Activated T-cell treated with anti-CD3 and anti-CD28 coated beads for 4 hours (primary cell): ENCODE measurements at places on chromosomes 2 and 18.

GRCh38 chr2:88400037-88400767, 52.3 kb downstream of the FOXI3 start:
- DNase-seq = no peak

- DNase-seq = no peak
Measured at GRCh38 chr2:65075605-65076344, 19.6 kb downstream of the CEP68 start.

DNA sequence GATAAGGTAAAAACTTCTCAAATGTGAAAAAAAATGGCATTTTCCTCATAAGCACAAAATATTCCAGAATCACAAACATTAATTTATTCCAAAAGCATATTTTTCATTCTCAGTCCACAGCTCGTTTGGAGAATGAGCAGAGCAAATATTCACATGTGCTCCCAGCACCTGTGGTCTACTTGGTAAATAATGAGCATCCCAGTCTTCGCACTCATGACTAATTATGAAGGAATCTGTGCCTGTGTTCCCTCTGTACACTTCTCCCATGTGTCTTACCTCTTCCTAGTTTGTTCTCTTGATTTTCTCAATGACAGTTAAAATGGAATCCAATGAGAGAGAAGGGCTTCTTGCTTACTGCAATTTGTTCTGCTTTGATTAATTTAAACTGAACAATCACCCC, 671.0 kb upstream of the SOX11 start:
- no peak for DNase-seq

- no peak for DNase-seq
Measured at GRCh38 chr2:76998704-76999103, 523.5 kb downstream of the LRRTM4 start.

GRCh38 chr2:227848146-227848545, 23.3 kb upstream of the DAW1 start:
- DNase-seq = no peak

DNA sequence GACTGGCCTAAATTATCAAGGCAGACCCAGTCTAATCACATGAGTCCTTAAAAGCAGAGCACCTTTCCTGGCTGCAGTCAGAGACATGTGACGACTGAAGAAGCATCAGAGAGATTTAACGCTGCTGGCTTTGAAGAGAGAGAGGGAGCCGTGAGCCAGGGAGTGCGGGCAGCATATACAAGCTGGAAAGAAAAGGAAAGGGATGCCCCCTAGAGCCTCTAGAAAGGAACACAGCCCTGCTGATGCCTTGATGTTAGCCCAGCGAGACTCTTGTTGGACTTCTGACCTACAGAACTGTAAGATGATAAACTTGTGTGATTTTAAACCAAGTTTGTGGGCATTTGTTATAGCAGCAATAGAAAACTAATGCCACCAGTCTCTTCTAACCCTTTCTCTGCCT, 58.1 kb downstream of the HEATR5B start:
- DNase-seq = no peak
